ENCODE measurements at places on chromosomes 5 and 9.

DNA sequence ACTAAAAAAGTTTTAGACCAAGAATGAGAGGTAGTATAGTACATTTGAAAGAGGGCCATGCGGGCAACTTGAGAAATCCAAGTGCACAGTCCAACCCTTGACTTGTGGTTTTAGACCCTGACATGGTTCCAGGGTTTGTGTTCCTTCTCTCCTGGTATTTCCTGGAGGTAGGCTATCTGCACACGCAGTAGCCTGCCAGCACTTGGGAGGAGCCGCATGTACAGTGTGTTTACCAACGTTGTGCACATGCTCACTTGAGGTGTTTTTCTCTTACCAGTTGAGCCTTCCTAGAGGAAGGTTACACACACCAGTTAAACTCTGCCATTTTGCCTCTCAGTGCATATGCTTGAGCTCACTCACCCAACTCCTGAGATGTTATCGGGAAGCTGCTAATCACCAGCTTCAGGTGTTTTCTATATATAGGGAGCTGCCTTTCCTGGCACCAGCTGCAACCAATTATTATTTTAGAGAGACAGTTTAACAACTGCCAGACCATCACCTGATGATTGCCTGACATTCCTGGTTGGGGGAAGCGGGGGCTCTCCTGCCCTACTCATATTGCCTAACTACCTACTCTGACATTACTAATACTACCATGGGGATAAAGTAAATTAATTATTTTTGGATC, 593.4 kb upstream of the TUSC1 start:
- no peak for DNase-seq

GRCh38 chr5:50623666-50624065, 42.8 kb upstream of the PARP8 start:
- no peak for DNase-seq

DNA sequence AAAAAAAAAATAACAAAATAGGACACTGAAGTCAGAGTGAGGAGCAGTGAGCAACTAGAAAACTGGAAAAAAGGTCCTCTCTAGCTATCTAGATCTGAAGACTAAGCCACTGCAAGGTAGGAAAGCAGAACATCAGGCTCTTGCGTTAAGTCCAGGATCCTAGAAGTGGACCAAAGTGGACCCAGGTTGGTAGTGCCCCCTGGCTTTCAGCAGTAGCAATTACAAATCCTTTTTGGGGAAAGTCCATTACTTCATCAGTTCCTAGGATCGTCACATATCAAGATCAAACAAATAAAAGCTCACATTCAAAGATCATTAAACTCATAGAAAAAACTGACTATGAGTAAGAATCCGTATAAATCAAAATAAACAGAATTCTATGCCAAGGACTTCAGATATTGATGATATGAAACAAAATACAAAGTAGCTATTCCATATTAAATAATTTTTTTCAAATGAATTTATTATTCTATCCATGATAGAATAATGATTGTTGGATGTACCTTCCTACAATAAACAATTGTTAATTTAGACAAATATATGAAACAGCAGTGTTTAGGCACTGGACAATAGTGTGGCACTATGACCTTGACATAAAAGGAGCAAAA, 6.5 kb upstream of the RICTOR start:
- no peak for DNase-seq

GRCh38 chr5:173909199-173909598, 21.1 kb downstream of the CPEB4 start:
- DNase-seq = no peak

- DNase-seq = no peak
Observed at GRCh38 chr5:24188216-24188925, 456.4 kb downstream of the CDH10 start.

DNA sequence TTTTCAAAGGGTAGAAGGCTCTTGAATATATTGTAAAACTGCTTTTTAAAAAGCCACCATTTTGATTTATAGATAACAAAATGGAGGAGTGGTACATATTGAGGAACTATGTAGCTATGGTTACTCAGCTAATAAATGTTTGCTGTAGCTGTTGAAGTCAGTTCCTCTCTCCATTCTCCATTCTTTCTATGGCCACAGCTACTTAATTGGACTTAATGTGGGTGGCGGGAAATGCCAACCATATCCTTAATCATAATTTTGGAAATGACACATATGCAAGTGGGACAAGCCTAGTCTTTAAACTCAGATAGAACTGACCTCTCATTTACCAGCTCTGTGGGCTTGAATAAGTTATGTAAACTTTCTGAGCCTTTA, 10.6 kb downstream of the CDKN2A start:
- no peak for DNase-seq

- DNase-seq = no peak
Observed at GRCh38 chr5:172550996-172551395, 90.1 kb upstream of the NEURL1B start.

DNA sequence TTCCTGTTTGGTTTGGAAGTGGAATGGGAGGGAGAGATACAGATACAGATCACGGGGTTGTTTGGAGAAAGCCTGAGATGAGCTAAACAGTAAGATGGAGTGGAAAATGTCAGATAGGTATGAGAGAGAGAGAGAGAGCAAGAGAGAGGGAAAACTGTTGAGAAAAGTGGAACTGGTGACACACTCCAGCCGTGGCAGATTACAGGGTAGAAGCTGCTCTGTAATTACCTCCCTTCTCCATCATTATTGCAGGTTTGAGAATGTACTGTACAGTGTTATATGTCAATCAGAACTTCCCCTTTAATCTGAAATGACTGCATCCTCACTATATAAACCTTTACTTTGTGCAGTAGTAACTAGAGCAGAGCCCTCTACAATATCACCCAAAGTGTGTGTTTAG, 74.5 kb upstream of the WWC1 start:
- DNase-seq = no peak

DNA sequence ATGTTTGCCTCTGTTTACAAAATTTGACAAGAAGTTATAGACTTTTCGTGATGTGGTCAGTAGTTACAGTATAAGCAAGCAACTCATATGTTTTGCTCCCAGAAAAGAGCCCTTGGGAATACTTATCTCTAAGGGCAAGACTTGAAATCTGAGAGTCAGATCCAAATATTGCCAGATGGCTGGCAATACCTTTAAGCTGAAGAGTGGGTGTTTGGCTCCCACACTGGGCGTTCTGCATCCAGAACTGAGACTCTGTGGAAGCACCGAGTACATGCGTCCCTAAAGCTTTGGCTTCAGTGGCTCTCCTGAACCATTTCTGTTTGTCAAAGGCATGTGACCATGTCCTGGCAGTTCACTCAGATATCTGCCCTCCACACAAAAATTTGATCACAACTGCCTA, 194.1 kb downstream of the DCP2 start:
- DNase-seq = no peak

DNA sequence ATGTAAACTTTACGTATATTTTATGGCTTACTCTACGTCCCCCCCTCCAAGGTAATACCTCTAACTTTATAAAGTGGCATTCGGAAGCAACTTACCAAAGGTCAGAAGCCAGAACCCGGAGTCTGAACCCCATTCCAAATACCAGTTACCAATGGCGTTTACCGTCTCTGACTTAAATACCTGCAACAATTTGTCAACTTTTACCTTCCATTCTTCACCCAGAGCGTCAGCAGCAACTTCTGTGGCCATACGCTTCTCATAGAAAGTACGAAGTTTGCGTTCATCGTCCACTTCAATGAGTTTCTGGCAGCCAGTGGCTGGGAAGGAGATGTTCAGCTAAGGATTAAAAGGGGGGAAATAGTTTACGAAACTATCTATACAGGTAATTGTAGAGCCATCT, 753 bp downstream of the RPS6 start:
- DNase-seq = no peak

- DNase-seq = no peak
Observed at GRCh38 chr5:107979900-107980299, 309.2 kb upstream of the EFNA5 start.

DNA sequence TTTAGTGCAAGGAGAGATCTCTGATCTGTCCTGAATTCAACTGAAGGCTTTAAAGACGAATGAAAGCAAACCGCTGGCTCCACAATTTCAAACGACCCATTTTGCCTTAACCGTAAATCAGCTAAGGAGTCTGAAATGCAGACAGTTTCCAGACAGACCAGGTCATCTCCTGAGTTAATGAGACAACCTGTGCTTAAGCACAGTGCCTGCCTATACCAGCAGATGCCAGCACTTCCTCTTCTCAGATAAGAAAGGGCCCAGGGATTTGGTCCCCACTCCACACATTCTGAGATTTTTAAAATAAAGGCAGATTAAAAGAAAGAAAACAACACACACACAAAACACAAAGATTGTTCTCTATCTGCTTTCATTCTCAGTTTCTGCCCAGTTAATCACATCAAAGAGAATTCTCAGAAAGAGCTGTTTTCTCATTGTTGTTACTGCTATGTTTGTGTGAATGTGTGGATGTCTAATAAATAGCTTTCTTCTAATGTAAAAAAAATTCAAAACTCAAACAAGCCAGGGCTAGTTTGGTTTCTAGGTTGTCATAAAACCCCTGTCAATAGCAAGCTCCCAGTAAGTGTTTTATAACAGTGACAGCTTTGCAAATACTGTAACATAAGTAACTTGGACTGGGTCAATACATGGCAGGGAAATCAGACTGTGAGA, 157.7 kb upstream of the SLC24A2 start:
- DNase-seq = no peak

GRCh38 chr5:154168395-154168794, 22.1 kb upstream of the GALNT10 start:
- DNase-seq = no peak

- no peak for DNase-seq
Observed at GRCh38 chr5:42109006-42109572, 184.0 kb downstream of the FBXO4 start.

- no peak for DNase-seq
Observed at GRCh38 chr5:139236479-139236878, 38.3 kb upstream of the SIL1 start.

GRCh38 chr9:29183971-29184370, 1610.7 kb upstream of the C9orf72 start:
- DNase-seq = no peak

DNA sequence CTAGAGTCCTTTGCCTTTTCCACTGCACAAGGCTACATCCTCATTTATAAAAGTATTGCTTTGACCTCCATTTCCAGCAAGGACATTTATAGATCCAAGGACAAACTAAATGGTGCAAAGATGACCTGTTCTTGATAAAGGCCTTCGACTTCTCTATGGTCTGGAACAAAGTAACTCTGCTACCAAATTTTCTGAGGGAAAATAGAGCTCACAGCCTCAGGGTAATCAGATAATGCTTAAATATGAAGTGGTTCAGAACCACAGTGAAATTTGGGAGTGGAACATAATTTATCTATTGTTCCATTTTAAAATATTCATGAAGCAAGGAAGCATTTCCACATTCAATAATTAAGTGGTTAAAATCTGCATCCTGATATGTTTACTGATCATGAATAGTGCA, 137.5 kb downstream of the TTLL11 start:
- DNase-seq = no peak

DNA sequence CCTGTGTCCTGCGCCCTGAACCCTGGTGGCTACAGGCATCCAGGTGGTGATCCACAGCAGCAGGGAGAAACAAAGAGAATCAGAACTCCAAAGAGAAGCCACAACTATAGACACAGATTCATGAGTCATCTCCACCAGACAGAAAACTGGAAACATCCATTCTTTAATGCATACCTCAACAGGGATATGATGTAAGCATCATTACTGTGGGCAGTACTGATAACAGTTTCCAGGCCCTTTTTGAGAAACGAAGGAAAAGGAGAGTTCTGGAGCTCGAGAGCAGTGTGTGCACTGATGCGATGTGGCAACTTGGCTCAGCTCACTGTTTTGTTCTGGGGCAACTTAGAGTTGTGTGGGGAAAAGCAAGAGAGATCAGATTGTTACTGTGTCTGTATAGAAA, 215.6 kb upstream of the ADAMTS16 start:
- DNase-seq = no peak

DNA sequence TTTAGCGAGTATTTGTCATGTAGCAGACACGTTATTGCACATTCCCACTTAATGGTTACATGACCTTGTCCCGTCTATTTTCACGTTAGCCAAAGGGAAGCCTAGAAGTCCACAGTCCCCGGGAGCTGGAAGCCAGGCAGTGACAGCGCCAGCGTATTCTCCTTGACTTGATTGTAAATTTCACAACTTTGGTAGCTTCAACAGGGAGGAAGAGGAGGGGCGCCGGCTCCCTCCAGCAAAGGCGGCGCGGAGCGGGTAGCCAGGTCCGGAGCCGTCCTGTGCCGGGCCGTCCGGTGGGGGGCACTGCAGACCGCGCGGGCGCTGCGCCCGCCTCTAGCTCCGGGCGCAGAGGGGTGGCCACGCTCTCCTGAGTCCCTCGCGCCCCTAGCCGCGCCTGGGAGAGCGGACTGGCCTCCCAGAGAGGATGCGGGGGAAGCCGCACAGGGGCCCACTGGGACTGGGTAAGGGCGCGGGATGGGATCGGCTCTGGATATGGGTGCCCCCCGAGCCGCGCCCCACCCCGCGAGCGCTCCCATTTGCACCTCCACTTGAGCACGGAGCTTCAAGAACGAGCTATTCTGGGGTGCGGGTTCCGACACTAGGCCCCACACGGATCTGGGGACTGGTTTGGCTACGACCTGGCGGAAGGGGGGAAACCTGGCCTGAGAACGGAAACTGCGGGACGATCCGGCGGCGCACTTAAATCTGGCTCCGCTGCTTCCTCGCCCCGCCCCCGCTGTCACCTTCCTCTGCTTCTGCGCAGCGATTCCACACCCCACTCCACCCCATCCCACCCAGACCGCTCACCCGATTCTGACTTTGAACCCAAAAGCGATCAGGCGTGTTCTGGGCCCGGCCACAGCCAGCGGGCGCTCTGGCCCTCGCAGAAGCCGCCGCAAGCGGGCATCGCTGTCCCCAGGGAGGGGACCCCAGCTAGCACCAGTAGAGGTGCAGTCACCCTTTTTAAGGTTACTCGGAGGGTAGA, 23.8 kb downstream of the KLF4 start:
- peak; percentile 16 for DNase-seq

GRCh38 chr5:180041301-180042274, 30.0 kb downstream of the RNF130 start:
- no peak for DNase-seq

DNA sequence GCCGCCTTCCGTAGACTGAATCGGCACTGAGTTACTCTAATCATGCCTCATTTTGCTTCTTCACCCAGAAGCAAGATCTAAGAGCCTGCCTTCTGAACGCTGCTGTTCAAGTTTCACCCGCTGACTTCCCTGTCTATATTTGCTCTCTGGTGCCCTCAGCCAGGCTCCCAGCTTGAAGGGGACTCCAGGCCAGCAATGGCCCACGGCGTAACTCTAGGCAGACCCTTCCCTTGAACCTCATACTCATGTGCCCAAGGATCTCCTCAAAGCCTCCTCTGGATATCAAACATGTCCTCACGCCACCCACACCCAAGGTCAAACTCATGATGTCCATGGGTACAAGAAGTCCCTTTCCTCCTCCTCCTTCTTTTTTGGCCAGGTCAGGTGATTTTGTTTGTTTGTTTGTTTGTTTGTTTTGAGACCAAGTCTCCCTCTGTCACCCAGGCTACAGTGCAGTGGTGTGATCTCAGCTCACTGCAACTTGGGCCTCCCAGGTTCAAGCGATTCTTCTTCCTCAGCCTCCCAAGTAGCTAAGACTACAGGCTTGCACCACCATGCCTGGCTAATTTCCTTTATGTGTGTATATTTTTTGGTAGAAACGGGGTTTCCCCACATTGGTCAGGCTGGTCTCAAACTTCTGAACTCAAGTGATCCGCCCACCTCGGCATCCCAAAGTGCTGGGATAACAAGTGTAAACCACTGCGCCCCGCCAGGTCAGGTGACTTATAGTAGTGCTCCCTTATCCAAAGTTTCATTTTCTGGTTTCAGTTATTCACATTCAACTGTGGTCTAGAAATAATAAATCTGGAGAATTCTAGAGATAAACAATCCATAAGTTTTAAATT, 239.0 kb downstream of the SYK start:
- DNase-seq = no peak
